ENCODE measurements at places on chromosomes 1 and 21.

DNA sequence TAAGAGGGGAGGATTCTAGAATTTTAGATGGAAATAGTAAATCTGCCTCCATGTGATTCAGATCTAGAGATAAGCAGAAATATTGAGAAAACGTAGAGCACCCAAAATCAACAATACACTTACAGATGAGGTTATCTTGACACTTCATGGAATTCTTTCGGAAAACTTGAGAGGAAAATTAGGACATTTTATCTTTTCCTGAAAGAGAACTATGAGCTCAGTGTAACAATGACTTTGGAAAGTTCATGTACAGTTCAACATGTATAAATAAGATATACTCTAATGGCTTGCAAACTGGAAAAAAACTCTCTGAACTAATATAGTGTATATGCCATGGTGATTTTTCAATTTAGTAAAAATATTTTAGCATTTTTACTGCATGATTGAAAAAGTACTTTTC lies 338.1 kb upstream of the NEGR1 start:
- no peaks in the 10 kb centered on the region for H3K36me3 ChIP-seq
- H3K27ac ChIP-seq, result no peak overlapping the region
- no peak for DNase-seq
- no peaks in the 10 kb centered on the region for H3K4me1 ChIP-seq
- H3K4me3 ChIP-seq, result no peak overlapping the region

GRCh38 chr21:16563795-16564194 lies 834.0 kb downstream of the USP25 start:
- no peaks in the 10 kb centered on the region for H3K27me3 ChIP-seq
- no peaks in the 10 kb centered on the region for H3K4me1 ChIP-seq
- H3K27ac ChIP-seq, result no peak overlapping the region
- H3K4me3 ChIP-seq, result no peak overlapping the region

- H3K4me1 ChIP-seq, result no peaks in the 10 kb centered on the region
- H3K27me3 ChIP-seq, result no peaks in the 10 kb centered on the region
- no peak overlapping the region for H3K27ac ChIP-seq
- H3K4me3 ChIP-seq, result no peak overlapping the region
- no peak for DNase-seq
Observed at GRCh38 chr1:218811497-218811896, 362.2 kb upstream of the LYPLAL1 start.

DNA sequence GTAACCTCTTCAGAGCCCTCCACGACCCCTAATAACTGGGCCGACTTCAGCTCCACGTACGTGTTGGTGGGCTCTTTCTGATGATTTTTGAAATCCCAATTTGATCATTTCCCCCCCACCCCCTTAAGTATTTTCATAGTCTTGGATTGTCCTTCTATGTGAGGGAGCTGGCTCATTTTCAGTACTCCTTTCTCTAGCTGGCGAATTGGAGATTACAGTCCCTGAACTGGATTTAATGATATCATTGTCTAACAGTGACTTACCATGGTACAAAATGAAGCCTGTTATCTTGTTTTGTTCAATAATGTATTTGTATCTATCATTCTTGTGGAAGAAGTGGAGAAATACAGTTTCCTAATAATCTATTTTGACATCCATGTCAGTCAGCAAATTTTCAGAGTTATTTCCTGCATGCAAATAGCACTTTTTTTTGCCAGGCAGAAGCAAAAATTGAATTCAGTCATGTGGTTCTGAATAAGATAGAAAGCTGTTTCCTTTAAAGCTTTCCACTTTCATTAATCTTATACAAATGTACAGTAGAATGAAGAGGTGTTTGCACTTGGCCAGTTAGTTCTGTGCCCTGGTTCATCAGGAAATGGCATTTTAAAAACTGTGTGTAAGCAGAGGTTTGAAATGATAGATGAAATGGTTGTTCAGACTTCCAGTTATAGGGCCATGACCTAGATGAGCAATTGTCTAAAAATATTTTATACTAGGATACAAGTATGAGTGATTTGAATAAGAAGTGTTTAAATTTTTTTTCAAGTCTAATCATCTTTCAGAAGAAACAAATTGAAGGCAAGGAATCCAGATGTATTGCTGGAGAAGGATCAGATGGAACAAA lies 104.2 kb downstream of the ATP5PO start:
- no peaks in the 10 kb centered on the region for H3K27me3 ChIP-seq
- peak overlapping the region; percentile 43 for H3K27ac ChIP-seq
- DNase-seq, result no peak
- H3K4me3 ChIP-seq, result no peak overlapping the region

- no peaks in the 10 kb centered on the region for H3K36me3 ChIP-seq
- no peak overlapping the region for H3K4me3 ChIP-seq
- H3K4me1 ChIP-seq, result peaks cover 10% of the 10 kb centered on the region
- H3K27ac ChIP-seq, result no peak overlapping the region
- H3K27me3 ChIP-seq, result no peaks in the 10 kb centered on the region
Observed at GRCh38 chr1:206050655-206051235, 2.2 kb upstream of the RHEX start.

DNA sequence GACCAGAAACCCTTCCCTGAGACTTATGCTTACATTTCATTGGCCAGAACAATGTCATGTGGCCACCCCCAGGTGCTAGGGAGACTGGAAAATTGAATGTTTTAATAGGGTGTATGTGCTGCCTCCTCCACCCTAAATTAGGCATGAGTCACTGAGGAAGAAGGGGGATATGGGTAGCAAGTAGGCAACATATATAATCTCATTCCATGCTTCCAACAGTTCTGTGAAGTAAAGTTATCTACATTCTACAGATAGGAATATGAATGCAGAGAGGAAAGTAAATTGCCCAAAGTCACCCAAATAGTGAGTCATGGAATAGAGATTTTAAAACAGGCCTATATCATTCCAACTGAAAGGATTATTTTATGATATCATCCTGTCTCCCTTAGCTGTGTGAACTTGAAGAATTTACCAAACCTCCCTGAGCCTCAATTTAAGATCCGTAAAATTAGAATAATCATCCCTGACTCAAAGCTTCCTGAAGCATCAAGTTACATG lies 168.6 kb upstream of the FGGY start:
- DNase-seq, result no peak
- no peaks in the 10 kb centered on the region for H3K4me1 ChIP-seq
- H3K27me3 ChIP-seq, result no peaks in the 10 kb centered on the region
- no peak overlapping the region for H3K27ac ChIP-seq

- peaks cover 72% of the 10 kb centered on the region for H3K4me1 ChIP-seq
- H3K4me3 ChIP-seq, result no peak overlapping the region
- DNase-seq, result no peak
- H3K27ac ChIP-seq, result peak overlapping the region; percentile 99
Observed at GRCh38 chr1:33344896-33345560, 24.1 kb upstream of the A3GALT2 start.

DNA sequence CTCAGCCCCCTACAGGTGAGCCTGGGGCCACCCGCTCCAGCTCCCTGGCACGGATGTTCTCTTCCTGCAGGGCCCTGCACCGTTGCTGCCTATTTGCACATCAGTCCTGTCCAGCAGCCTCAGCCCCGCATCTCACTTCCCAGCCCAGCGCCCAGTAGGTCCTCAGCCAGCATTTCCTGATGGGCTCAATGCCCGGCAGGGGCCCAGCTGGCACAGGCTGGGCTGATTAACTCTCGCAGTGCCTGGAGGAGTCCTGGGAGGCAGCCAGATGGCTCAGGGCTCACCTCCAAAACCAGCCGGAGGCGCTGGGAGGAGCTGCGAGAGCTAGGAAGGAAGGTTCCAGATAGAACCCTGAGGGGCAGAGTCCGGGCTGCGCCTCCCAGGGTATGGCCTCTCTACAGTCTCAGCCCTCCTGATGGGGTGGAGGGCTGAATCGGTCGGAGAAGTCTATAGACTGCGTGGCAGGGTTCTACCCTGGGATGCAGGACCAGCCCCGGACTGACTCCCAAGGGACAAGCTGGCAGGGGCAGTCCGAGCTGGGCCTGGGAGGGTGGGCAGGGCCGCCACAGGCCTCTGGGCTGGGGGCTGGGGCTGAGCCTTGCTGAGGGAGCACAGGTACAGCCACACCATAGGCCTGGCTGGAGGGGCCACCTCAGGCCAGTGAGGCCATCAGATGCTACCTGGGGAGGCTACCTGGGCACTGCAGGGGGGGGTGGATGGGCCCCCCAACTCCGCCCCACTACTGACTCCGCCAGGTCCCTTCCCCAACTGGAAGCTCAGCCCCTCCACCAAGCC lies 19.2 kb upstream of the CLSTN1 start:
- DNase-seq, result no peak
- no peak overlapping the region for H3K4me3 ChIP-seq
- H3K27ac ChIP-seq, result peak overlapping the region; percentile 62
- H3K27me3 ChIP-seq, result peaks cover 18% of the 10 kb centered on the region

DNA sequence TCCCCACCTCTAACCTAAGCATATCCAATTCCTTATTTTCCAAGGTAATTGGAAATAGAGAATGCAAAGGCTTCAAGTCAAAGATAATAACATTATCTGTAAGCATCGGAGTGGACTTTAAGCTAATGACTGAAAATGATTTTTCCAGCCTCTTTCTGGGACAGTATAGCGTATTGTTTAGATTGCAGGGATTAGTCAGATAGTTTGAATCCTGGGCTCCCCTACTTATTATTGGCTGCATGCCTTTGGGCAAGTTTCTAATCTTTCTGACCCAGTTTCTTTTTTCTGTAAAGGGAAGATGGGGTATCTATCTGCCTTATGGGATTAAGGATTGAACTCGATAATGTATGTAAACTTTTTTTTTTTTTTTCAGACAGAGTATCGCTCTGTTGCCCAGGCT lies 1.5 kb upstream of the CDC20 start:
- H3K4me1 ChIP-seq, result peaks cover 18% of the 10 kb centered on the region
- no peak overlapping the region for H3K4me3 ChIP-seq
- H3K27me3 ChIP-seq, result no peaks in the 10 kb centered on the region
- no peak overlapping the region for H3K27ac ChIP-seq
- H3K36me3 ChIP-seq, result no peaks in the 10 kb centered on the region

DNA sequence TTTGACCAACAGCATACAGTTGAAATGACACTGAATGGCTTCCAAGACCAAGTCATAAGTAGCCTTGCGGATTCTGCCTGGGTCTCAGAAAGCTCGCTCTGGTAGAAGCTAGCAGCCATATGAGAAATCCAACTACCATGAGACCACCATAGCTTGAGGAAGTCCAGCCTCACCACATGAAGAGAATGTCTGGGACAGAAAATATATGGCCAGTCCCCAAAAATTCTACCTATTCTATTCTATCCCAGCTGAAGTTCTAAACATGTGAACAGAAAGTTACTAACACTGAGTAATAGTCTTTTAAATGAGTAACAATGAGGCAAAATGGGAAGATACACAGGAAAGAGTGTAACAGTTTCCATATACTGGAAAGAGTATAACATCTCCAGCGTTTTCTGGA lies 9.0 kb downstream of the FMO5 start:
- no peaks in the 10 kb centered on the region for H3K4me1 ChIP-seq
- H3K4me3 ChIP-seq, result no peak overlapping the region
- no peak for DNase-seq
- peaks cover 7% of the 10 kb centered on the region for H3K36me3 ChIP-seq
- H3K27ac ChIP-seq, result no peak overlapping the region

DNA sequence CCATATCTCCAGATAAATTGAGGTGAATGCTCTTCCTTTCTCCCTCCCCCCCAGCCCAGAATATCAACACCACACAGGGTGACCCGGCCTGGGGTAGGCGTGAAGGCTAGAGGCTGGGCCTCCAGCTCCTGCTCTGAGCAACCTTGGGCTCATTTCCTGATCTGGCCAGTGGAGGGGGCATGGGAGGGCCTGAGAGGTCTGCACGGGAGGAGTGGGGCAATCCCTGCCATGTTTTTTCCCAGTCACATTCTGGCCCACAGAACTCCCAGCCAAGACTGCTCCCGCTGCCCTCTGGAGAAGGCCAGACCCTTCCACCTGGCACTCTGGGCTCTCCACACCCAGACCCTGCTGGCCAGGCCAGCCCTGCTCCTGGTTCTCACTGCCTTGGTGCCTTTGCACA lies 3.9 kb downstream of the CLDN19 start:
- H3K27ac ChIP-seq, result no peak overlapping the region
- H3K27me3 ChIP-seq, result no peaks in the 10 kb centered on the region
- peaks cover 28% of the 10 kb centered on the region for H3K4me1 ChIP-seq
- H3K36me3 ChIP-seq, result no peaks in the 10 kb centered on the region
- no peak for DNase-seq
- no peak overlapping the region for H3K4me3 ChIP-seq

GRCh38 chr1:171265686-171266085 lies 17.4 kb downstream of the FMO1 start:
- H3K36me3 ChIP-seq, result no peaks in the 10 kb centered on the region
- no peak for DNase-seq
- no peak overlapping the region for H3K4me3 ChIP-seq
- H3K4me1 ChIP-seq, result no peaks in the 10 kb centered on the region

DNA sequence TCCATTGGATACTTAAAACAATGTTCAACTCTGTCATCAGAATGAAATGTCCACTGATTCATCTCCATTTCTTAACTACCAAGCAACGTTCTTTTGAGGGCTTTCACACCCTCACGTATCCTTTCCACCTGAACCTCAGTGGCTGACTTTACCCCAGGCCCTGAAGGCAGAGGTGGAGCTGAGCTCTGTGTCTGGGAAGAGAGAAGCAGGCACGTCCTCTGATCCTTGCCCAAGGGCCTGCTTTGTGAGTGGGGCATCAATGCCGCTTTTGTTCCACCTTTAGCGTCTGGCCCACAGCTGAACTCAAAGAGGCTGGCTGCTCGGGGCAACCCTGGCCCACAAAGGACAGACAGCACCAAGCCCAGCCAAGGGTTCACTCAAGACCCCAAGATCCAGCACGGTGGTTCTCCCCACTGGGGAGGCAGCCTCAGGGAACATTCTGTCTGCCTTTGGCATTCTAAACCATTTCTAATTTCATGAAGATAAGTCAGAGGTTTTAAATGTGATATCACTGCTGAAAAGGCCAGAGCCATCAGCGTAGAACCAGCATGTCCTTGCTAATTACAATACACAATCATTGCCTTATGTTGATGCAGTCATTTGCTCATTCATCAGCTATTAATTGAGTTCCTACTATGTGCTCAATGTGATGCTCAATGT lies 126.0 kb upstream of the UBE2U start:
- no peak for DNase-seq
- H3K27me3 ChIP-seq, result no peaks in the 10 kb centered on the region
- H3K36me3 ChIP-seq, result no peaks in the 10 kb centered on the region
- H3K4me1 ChIP-seq, result no peaks in the 10 kb centered on the region
- no peak overlapping the region for H3K27ac ChIP-seq
- H3K4me3 ChIP-seq, result no peak overlapping the region
